ENCODE measurements at places on chromosomes 2 and 18.
A peak's percentile ranks its signal among the peaks of the same experiment; 100 is the strongest.

DNA sequence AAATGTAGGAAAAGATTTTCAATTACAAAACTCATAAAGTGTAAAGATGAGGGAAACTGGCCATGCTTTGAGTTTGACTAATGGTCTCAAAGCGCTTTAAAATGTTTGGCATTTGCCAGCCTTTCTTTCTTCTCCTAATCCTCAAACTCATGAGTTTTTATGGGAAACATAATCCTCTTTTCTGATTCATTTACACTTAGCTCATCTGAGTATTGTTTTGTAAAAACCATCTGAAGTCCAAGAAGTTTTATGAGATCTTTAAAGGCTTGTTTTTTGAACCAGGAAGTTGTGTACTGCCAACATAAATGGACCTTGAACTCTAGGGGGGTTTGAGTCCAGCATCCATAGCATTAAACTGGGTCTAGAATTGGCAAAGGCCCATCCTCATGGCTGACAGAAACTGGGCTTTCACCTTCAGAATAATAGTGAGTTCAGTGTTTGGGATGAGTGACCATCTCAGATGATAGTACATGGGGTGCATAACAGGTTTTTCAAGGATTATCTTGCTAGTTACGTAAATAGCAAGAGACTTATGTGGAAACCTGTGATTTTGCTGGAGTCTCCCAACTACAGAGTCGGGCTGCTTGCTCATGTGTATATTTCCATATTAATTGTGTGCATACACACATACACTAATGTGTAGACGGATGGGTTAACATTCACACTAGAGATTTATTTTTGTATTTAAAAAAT, 3.8 kb upstream of the LTBP1 start:
- DNase-seq = no peak

GRCh38 chr18:67428158-67428557, 88.4 kb downstream of the DSEL start:
- DNase-seq = no peak

GRCh38 chr2:221715523-221716247, 143.6 kb upstream of the EPHA4 start:
- no peak for DNase-seq

DNA sequence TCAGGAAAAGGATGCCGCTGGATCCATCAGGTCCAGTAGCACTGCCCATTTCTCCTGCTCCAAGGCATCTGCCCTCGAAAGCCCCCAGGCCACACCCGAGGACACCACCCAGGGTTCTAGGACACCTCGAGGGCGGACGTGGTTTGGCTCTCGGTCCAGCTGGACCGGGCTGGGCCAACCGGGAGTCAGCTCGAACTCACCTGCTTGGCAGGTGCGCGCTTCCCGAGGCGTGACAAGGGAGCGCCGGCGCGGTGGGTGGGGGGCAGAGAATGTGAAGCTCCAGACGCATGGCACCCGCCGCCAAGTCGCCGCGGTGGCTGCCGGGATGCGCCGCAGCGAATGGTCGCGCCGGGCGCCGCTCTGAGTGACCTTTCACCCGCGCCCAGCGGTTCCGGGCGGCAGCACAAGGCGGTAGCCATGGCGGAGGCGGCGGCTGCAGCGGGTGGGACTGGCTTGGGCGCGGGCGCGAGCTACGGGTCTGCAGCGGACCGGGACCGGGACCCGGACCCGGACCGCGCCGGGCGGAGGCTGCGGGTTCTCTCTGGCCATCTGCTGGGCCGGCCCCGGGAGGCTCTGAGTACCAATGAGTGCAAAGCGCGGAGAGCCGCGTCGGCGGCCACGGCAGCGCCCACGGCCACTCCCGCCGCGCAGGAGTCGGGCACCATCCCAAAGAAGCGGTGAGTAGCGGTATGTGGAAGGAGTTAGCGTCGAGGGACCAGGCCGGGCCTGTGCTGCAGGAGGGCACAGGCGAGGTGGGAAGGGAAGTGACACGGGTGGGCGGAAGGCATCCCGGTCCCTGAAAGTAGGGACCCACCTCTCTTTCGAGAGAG, at the start of gene AGPS:
TSS of gene AGPS (plus strand) at position 401 of the 830 bp plus-strand sequence. CDS start at position 418, 17 bp downstream.
- DNase-seq = peak; percentile 61

- no peak for DNase-seq
Observed at GRCh38 chr2:36453652-36454051, 98.1 kb downstream of the CRIM1 start.

DNA sequence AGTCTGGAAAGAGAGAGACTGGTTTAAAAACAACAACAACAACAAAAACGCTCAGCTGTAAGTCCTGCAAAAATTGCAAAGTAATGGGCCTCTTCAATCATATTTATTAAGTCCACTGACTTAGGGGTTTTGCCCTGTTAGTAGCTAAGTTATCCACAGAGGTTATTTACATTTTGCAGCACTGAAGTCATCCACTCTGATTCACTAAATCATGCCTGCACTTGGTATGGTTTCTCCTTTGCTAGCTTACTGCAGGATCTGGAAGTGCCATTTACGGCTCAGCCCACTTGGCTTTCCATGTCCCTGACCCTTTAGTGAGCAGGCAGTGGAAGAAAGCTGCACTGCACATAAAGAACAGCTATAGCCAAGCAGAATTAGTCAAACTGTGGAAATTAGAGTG, 484.4 kb downstream of the NRXN1 start:
- DNase-seq = no peak

- DNase-seq = no peak
Observed at GRCh38 chr2:199201539-199201938, 256.2 kb downstream of the SATB2 start.

DNA sequence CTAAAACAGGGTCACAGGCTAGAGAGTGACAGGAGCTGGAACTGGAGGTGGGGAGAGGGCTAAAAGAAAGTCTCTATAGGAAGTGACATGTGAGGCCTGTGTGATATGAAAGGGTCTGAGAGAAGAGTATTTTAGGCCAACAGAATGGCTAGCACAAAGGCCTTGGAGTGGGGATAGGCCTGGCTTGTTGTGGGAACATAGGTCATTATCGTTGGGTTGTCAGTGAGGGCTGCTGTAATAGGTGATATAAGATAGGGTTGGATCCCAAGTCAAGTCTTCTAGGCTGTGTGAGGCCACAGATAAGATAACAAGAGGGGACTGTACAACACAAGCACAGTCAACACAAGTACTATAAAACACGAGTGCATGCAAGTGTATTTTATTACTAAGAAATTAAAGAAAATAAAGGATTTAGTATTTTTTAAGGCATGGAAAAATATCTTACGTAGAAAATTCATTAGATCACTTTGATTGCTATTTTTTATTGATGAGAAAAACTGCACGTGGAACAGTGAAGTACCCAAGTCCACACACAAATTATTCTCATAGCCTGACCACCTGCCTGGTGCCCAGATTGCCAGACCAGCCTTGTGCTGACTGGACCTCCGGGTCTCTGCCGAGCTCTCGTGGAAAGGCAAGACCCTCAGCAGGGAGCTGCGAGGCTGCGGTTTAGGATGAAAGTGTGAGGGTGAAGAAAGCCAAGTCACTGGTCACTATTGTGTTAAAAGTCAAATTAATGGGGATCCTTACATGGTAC, 14.1 kb downstream of the LTBP1 start:
- DNase-seq = no peak

DNA sequence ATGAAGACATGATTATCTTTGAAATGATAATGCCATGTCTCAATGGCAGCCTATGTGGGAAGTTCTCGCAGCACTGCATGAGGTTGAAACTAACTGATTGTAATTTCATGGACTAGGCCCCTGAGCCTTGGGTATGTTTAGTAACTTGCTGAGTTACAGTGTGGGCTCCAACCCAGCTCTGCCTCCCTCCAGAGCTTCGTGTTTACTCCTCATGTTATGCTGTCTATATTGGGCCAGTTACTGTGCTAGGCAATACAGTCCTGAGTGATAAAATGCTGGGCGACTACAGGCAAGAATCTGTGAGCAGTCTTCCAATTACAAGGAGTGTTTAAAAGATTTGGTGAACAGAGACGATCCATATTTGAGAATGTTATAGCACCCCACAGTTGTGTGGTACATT, 530.1 kb upstream of the CDH2 start:
- no peak for DNase-seq

GRCh38 chr2:7611750-7612149, 694.5 kb downstream of the RNF144A start:
- DNase-seq = no peak

DNA sequence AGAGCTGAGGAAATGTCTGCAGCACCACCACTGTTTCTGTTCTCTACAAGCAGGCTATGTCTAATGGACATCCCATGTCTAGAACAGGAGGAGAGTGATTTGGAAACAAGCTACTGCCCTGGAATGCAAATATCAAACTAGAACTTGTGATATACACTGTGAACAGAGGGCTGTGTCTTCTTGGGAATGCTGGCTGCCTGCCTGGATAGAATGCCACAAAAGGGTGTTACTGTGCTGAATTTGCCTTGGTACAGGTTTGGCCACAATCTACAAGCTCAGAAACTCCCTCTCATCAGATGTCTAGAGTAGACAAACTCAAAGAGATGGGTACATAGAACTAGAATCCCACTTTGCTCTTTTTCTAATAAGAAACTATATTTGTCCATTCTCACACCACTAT, 170.5 kb downstream of the NYAP2 start:
- DNase-seq = no peak

GRCh38 chr2:26704441-26704977, 12.0 kb downstream of the KCNK3 start:
- DNase-seq = no peak

GRCh38 chr18:35971661-35972196, 750 bp upstream of the RMP24 start:
- no peak for DNase-seq

- peak; percentile 31 for DNase-seq
Observed at GRCh38 chr2:176085861-176086771, 2.4 kb upstream of the EVX2 start.

GRCh38 chr2:240986787-240987411, 11.5 kb upstream of the SNED1 start:
- no peak for DNase-seq

DNA sequence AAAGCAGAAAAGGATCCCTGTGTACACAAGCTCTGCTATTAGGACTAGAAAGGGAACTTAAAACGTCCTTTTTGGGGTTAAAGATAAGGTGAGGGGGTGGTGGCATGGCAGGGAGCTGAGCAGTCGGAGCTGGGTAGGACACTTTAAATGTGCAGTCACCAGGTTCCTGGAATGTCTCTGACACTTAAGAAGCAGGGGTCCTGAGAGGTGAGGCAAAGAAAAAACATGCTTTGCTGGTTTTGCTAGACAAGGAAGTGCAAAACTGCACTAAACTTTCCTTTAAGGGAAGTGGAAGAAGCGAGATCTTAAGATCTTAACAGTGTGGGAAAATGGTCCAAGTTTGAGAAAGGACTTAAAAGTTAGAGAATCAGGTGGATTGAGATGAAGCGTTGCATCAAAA, 99.5 kb upstream of the MAP3K20 start:
- DNase-seq = no peak

- DNase-seq = no peak
Observed at GRCh38 chr2:82790206-82791021, 1668.7 kb downstream of the SUCLG1 start.

- no peak for DNase-seq
Observed at GRCh38 chr2:36294316-36294721, 61.3 kb upstream of the CRIM1 start.

- DNase-seq = no peak
Observed at GRCh38 chr2:55947752-55948151, 24.2 kb upstream of the EFEMP1 start.

DNA sequence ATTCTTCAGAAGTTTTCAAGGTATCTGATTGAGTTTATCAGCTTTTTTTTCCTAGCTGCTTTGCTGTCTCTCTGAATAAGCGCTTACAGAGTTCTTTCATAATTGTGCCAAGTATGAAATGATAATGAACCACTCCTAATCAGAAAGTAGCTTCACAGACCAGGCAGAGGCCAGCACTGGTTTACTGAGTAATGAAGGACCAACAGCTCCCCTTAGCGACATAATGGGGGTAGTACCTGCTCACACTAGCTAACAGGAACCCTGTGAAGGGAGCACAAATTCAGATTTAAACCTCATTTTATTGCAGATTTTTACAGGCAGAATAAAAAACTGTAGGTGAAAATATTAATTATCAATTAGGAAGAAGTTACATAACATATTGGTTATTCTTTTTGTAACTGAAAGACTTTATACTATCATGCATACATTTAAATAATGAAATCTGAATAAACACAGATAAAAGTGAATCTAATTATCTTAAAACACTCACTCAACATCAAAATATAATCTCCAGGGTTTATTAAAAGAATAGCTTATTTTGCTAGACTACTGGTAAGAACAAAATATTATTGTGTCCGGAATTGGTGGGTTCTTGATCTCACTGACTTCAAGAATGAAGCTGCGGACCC, 53.7 kb upstream of the LRRC30 start:
- DNase-seq = peak; percentile 14

GRCh38 chr2:9979977-9980376, 28.5 kb downstream of the GRHL1 start:
- DNase-seq = no peak

GRCh38 chr2:239114119-239114581, 266.3 kb downstream of the TWIST2 start:
- no peak for DNase-seq
